ENCODE measurements at places on chromosomes 7 and 10. TPM values are rescaled to one million over a fixed set of nuclear protein-coding genes. Genes with fewer than 3 reads are reported as not detected.

DNA sequence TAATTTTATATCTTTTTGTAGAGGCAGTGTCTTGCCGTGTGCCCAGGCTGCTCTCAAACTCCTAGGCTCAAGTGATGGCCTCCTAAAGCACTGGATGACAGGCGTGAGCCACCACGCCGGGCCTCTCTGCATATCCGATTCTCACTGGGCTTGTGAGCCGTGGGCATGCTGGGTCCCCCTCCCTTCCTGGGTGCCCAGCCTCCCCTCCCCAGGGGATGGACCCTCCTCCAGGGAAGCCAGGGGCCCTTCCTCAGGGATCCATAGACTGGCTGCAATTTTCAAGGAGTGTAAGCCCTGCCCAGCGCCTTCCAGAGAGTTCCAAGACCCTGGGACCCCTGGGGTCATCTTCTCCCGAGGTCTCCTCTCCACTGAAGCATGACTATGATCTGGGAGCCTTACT, 23.7 kb upstream of the ELFN1 start:
- no peak overlapping the region for H3K4me3 ChIP-seq
- no peak overlapping the region for H3K27ac ChIP-seq
- no peak for DNase-seq
- H3K4me1 ChIP-seq = no peaks in the 10 kb centered on the region
- H3K27me3 ChIP-seq = peaks cover 32% of the 10 kb centered on the region

Gene CDC123
- total RNA-seq = 114 TPM

DNA sequence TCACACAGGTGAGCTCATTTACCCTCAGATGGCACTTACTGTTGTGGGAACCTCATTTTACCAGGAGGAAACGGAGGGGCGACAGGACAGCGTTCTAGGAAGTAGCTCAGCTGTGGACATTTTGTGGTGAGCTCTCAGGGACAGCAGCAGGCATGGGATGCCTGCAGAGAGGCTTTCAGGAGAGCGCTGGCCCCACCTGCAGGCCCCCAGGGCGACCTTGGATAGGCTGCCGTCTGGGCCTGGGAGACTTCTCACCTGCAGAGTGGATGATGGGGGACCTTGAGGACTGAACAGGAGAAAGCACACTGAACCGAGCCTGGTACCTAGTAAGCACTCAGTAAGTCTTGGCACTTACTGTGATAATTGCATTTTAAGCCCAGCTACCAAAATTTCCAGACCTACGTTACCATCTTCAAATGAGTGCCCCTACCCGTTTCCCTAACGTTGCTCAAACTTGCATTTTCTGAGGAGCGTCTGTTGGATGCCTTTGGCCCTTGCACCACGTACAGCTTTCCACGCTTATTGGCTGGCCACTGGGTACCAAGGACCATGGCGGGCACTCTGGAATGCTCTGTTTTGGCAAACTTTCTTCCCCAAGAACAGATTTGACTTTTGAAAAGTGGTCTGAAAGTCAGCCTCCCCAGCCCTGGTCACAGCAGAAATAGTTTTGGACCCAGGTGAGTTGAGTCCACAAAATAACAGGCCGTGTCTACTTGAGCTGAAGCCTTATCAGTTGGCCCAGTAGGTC, 223.4 kb downstream of the EBF3 start:
- no peaks in the 10 kb centered on the region for H3K27me3 ChIP-seq
- DNase-seq = no peak
- H3K36me3 ChIP-seq = peaks cover 10% of the 10 kb centered on the region
- no peak overlapping the region for H3K4me3 ChIP-seq
- no peak overlapping the region for H3K27ac ChIP-seq
- no peaks in the 10 kb centered on the region for H3K4me1 ChIP-seq

DNA sequence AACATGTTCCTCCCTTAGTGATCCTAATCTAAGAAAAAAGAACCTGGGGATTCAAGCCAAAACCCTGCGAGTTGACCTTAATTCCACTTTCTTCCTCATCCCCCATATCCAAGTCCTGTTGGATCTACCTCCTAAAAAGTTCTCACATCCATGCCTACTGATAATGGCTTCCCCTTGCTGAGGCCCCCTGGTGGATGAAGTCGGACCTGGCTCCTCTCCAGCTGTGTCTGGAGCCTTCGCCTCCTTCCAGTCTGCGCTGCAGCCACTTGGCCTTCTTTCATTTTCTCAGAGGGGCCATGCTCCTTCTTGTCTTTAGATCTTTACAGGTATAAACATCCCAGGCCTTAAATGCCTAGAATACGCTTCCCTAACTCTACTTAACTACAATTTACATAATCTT, 8.1 kb downstream of the PDE1C start:
- no peaks in the 10 kb centered on the region for H3K36me3 ChIP-seq
- no peak for DNase-seq
- H3K27ac ChIP-seq = no peak overlapping the region

- H3K4me3 ChIP-seq = no peak overlapping the region
- no peaks in the 10 kb centered on the region for H3K27me3 ChIP-seq
- DNase-seq = no peak
- H3K4me1 ChIP-seq = no peaks in the 10 kb centered on the region
These were observed 322.3 kb upstream of the PLXDC2 start for GRCh38 chr10:19493917-19494316.

DNA sequence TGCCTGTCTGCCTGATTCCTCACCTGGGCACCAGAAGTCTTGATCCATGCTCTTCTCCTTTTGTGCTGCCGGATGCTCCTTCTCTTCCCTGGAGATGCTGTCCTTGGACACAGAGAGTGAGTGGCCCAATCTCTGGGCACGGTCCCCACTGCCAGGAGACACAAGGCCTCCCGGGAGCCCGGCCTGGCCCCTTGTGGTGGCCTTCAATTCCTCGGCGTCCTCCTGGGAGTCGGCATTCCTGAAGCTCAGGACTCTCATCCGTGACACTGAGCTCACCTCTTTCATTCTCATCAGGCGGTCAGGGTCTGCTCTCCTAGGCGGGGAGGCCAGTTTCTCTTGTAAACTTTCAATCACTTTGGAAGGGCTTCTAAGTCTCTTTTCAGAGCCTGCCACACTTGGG, 33.3 kb downstream of the JCAD start:
- H3K27me3 ChIP-seq = peaks cover 27% of the 10 kb centered on the region
- H3K4me1 ChIP-seq = no peaks in the 10 kb centered on the region
- no peak for DNase-seq
- H3K36me3 ChIP-seq = peaks cover 16% of the 10 kb centered on the region

Measured in HFFc6 (cell line).